ENCODE measurements at places on chromosomes 1 and 21.

DNA sequence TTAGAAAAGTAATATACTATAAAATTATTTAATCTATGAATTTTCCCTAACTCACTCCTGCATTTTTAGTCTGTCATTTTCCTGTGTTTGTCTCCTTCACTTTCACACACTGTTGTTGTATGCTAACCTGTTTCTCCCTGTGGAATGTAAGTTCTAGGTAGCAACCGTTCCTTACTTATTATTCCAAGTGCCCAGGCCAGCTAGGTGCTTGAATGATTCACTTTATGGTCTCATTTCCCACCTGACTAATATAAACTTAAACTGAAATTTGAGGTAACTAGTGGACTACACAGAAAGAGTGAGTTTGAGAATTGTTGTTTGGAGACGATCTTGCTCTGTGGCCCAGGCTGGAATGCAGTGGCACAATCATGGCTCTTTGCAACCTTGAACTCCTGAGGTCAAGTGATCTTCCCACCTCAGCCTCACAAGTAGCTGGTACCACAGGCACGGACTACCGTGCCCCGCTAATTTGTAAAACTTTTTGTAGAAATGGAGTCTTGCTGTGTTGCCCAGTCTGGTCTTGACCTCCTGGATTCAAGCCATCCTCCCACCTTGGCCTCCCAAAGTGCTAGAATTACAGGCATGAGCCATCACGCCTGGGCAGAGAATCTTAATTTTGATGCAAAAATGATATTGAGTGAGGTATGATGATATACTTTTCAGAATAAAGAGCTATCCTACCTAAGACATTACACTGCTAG is 1.9 kb downstream of the ZYG11B start:
- no peak for DNase-seq

- DNase-seq: no peak
Measured at GRCh38 chr1:237868817-237869600, 21.7 kb downstream of the ZP4 start.

- DNase-seq: peak; percentile 20
Measured at GRCh38 chr1:9996624-9997582, at the start of gene RBP7. Gene RBP7, plus strand, starts transcription at chr1:9997228. Its CDS starts 31 bp downstream, at chr1:9997259.

DNA sequence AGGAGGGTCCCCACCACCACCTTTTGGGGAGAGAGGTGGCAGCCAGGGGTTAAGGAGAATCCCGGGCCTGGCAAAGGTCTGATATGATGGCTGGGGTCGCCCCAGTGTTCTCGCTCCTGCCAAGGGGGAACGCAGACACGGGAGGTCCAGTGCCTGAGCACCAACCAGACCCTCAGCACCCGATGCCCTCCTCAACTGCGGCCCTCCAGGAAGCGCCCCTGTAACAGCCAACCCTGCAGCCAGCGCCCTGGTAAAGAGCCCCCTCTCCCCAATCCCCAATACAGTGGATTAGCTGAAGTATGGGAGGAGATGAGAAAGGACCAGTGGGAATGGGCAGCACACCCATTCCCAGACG is 10.4 kb downstream of the ADAMTSL4 start:
- no peak for DNase-seq

GRCh38 chr1:182129398-182129797 is 67.9 kb upstream of the ZNF648 start:
- no peak for DNase-seq

DNA sequence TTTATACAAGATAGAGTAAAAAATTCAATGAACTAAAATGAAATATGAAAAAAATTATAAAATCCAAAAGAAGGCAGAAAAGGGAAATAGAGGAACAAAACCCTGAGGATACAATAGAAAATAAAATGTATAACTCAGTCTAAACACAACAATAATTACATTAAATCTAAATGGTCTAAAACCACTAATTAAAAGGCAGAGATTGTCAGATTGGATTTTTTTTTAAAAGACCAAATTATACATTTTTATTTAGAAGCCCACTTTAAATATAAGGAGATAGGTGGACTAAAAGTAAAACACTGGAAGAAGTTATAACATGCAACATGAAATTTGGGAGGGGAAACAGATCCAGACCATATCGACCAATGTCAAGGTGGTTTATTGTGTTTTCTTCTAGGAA is 95.2 kb downstream of the CATSPERE start:
- no peak for DNase-seq

DNA sequence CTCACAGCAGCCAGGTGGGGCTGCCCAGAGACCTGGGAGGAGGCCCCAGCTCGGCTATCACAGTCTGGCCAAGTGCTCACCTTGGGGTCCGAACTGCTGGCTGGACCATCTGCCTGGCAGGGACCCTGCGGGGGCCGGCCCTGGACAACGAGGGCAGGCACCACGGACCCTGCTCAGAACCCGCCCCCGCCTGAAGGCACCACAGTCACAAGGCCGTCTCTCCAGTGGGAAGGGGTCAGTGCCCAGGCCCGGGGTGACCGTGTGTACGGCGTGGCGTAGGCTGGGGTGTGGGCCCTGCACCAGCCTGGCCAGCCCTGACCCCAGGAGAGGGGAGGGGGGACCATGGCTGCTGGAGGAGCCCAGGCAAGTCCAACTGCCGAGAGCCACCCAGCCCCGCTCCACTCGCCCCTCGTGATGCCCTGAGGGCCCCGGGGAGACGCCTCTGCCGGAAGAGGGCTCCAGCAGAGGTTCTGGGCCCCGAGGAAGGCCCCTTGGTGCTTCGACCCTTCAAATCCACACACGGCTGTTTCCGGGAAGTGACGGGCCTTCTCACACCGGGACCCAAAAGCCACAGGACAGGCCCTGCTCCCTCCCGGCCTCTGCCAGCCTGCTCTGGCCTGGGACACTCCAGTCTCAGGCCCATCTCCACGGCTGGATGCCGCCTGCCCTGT is 11.2 kb upstream of the RNF223 start:
- DNase-seq: no peak

GRCh38 chr1:20575541-20576336 is 13.2 kb upstream of the CDA start:
- no peak for DNase-seq
